ENCODE measurements at places on chromosomes 7 and 10. TPM values are rescaled to one million over a fixed set of nuclear protein-coding genes. Genes with fewer than 3 reads are reported as not detected.

BAMBI gene
- 12.9 TPM for total RNA-seq

NACAD gene
- total RNA-seq = 2.3 TPM

H2BK1 gene
- total RNA-seq = not detected

MET gene
- 69.6 TPM for total RNA-seq

LEP gene
- not detected for total RNA-seq

PNLIP gene
- not detected for total RNA-seq

TMEM176B gene
- total RNA-seq = 68.2 TPM

AASS gene
- 35.6 TPM for total RNA-seq

VENTX gene
- 3.4 TPM for total RNA-seq

FKBP6 gene
- not detected for total RNA-seq

CTBP2 gene
- total RNA-seq = 66.7 TPM

DNA sequence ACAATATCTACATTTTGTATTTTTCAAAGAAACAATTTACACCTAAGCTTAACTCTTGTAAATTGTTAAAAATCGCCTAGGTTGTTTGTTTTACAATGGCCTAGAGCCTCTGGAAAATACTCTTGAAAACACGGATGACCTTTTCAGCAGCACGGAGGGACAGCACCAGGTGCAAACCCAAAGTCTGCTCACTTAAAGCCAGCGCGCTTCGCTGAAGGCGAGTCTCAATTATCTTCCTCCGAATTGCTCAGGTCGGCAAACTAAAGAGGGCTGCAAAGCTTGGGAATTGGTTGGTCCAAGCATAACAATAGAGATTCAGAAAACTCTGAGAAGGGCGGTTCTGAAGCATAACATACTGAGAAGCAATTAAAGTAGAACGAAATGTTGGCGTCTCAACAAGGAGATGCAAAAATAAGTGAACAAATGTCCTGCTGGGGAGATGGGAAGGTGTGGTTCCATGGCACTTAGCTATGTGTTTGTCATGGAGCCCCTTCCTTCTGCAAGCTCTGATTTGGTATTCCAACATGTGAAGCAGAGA lies 139.9 kb upstream of the PITRM1 start:
- no peaks in the 10 kb centered on the region for H3K36me3 ChIP-seq
- H3K27me3 ChIP-seq = peaks cover 4% of the 10 kb centered on the region
- H3K4me3 ChIP-seq = no peak overlapping the region
- no peak overlapping the region for H3K27ac ChIP-seq

DNA sequence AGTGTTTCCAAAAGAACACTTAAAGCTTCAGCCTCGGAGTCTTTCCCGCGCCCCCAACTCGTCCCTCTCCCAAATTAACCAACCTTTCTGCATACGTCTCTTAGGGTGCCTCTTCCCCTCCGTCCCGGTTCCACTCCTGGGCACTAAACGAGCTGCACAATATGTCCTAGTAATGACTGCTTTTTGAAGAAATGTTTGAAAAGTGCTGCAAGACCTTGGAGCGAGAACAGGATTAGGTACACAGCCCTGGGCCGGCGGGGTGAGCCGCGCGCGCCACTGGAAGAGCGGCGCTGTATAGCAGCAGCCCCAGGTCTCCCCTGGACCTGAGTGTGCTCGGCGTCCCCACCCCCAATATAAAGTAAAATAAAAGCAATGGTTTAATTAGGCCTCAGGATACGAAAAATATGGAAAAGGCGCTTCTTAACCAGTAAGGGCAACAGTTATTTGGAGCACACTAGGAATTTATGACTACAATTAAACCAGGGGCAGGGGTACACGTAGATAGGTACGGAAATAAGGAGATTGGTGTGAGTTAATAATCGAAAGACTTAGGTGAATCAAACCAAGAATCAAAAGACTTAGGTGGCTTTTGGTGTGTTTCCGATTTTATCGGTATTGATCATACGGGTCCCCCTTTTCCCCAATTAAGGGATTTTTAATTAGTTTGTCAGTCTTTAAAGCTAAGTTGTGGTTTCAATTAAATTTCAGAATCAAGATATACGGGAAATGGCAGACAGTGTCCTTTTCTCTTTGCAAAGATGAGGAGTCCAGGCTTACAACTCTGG lies 1.9 kb downstream of the TET1 start:
- no peak for DNase-seq
- no peak overlapping the region for H3K27ac ChIP-seq
- no peaks in the 10 kb centered on the region for H3K36me3 ChIP-seq
- H3K4me3 ChIP-seq = peak overlapping the region; percentile 67

- H3K27me3 ChIP-seq = no peaks in the 10 kb centered on the region
- no peak overlapping the region for H3K27ac ChIP-seq
- H3K4me3 ChIP-seq = no peak overlapping the region
- no peak for DNase-seq
- H3K36me3 ChIP-seq = no peaks in the 10 kb centered on the region
- no peaks in the 10 kb centered on the region for H3K4me1 ChIP-seq
These were observed 16.8 kb downstream of the VWC2 start for GRCh38 chr7:49790209-49790608.

DNA sequence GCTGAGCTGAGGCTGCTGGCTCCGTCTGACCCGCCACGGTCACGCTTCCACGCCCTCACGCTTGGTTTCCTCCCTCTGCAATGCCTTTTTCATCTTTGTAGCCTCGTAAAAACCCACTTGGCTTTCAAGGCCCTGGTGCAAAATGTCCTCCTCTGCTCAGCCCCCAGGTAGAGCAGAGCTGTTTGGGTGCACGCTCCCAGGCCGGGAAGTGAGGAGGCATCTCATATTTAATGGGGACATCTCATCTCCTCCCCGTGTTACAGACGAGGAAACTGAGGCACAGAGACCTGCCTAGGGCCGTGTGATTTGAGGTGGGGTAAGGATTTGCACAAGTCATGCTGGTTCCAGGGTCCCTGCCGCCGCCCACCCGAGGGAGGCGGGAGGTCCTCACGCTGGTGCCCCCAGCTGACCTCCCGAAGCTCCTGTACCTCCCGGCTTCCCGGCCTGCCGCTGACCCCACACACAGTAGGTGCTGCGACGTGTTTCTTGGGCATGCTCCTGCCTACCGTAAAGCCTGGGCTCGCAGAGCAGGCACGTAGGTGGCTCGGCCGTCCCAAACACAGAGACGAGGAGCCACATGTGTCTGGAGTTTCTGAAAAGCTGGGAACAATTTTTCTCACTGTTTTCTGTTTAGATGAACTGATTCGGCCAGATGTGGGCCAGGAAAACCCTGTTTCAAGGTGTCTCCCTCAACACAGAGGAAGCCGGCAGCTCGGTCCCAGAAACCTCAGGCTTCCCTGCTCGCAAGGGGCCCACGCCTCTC lies 11.5 kb downstream of the FOXL3 start:
- no peak overlapping the region for H3K27ac ChIP-seq
- no peak overlapping the region for H3K4me3 ChIP-seq
- H3K36me3 ChIP-seq = no peaks in the 10 kb centered on the region
- H3K27me3 ChIP-seq = no peaks in the 10 kb centered on the region
- peak; percentile 57 for DNase-seq

GRCh38 chr10:30576641-30577040 lies 52.9 kb downstream of the LYZL2 start:
- no peak overlapping the region for H3K27ac ChIP-seq
- DNase-seq = no peak
- no peaks in the 10 kb centered on the region for H3K36me3 ChIP-seq
- H3K4me3 ChIP-seq = no peak overlapping the region

- no peak overlapping the region for H3K4me3 ChIP-seq
- no peaks in the 10 kb centered on the region for H3K4me1 ChIP-seq
- no peak for DNase-seq
- H3K36me3 ChIP-seq = no peaks in the 10 kb centered on the region
These were observed 215.2 kb downstream of the FANK1 start for GRCh38 chr10:126111516-126111915.

GRCh38 chr7:100087055-100087750 lies 1.6 kb upstream of the COPS6 start:
- H3K27ac ChIP-seq = no peak overlapping the region
- no peaks in the 10 kb centered on the region for H3K27me3 ChIP-seq
- no peak overlapping the region for H3K4me3 ChIP-seq
- H3K4me1 ChIP-seq = peaks cover 20% of the 10 kb centered on the region
- H3K36me3 ChIP-seq = peaks cover 22% of the 10 kb centered on the region

DNA sequence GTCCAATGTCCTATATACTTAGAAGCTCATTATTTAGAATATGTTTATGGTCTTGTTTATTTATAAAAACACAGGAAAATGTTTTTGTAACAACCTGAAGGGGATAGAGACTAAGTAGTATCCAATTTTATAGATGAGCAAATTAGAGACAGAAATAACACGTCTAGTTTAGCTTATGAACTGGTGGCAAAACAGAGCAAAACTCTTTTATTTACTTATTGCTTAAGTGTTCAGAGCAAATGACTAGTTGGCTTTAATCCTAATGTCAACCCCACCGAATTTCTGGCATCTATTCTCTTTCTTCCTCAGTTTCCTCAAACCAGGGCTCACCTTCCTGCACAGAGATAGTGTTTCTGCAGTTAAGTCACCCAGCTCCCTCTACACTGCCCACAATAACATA lies 792.8 kb downstream of the REEP3 start:
- no peaks in the 10 kb centered on the region for H3K27me3 ChIP-seq
- H3K36me3 ChIP-seq = no peaks in the 10 kb centered on the region
- no peaks in the 10 kb centered on the region for H3K4me1 ChIP-seq
- no peak overlapping the region for H3K27ac ChIP-seq
- H3K4me3 ChIP-seq = no peak overlapping the region
- no peak for DNase-seq

DNA sequence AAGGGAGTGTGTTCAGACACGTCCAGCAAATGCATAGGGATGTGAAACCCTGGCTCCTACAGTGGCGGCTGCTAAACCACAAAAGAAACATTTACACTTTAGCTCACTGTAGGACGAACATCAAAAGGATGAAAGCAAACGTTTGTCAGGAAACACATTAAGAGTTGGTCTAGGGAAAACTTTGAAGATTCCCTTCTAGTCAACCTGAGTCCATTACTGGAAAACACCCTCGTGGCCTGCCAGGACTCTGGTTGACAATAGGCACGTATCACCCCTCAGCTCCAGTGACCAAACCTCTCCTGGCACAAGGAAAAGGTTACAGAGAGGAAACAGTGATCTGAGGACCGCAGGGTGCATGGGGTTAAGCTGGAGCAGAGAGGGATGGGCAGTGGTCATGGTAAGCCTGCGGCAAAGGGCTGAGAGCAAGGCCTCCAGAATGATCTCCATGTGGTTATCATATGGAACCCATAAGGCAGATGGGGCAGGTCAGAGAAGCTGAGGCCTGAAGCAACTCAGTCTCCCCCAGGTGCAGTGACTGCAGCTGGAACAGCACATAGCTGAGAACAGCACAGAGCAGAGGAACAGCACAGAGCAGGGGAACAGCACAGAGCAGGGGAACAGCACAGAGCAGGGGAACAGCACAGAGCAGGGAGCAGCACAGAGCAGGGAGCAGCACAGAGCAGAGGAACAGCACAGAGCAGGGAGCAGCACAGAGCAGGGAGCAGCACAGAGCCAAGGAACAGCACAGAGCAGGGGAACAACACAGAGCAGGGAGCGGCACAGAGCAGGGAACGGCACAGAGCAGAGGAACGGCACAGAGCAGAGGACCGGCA lies 49.9 kb downstream of the CHST15 start:
- no peaks in the 10 kb centered on the region for H3K27me3 ChIP-seq
- H3K4me3 ChIP-seq = no peak overlapping the region
- H3K36me3 ChIP-seq = peaks cover 18% of the 10 kb centered on the region
- H3K4me1 ChIP-seq = peaks cover 16% of the 10 kb centered on the region

GRCh38 chr7:150942001-150942590 lies 36.0 kb downstream of the KCNH2 start:
- H3K36me3 ChIP-seq = no peaks in the 10 kb centered on the region
- DNase-seq = peak; percentile 64
- no peak overlapping the region for H3K27ac ChIP-seq
- H3K27me3 ChIP-seq = peaks cover 3% of the 10 kb centered on the region
- no peak overlapping the region for H3K4me3 ChIP-seq

GRCh38 chr7:44218418-44219201 lies 17.8 kb downstream of the YKT6 start:
- H3K27ac ChIP-seq = no peak overlapping the region
- H3K36me3 ChIP-seq = peaks cover 3% of the 10 kb centered on the region
- no peak overlapping the region for H3K4me3 ChIP-seq
- no peaks in the 10 kb centered on the region for H3K4me1 ChIP-seq
- DNase-seq = peak; percentile 49

GRCh38 chr10:128470321-128470965 lies 344.2 kb upstream of the MKI67 start:
- H3K27me3 ChIP-seq = peaks cover 5% of the 10 kb centered on the region
- DNase-seq = peak; percentile 57
- no peaks in the 10 kb centered on the region for H3K36me3 ChIP-seq
- H3K4me3 ChIP-seq = no peak overlapping the region

- H3K36me3 ChIP-seq = no peaks in the 10 kb centered on the region
- no peak overlapping the region for H3K4me3 ChIP-seq
- no peak overlapping the region for H3K27ac ChIP-seq
These were observed 77.9 kb upstream of the FHIP2A start for GRCh38 chr10:114743521-114744231.

- no peak for DNase-seq
- no peaks in the 10 kb centered on the region for H3K4me1 ChIP-seq
- no peaks in the 10 kb centered on the region for H3K36me3 ChIP-seq
- no peak overlapping the region for H3K27ac ChIP-seq
- H3K4me3 ChIP-seq = no peak overlapping the region
These were observed 58.7 kb downstream of the RGS10 start for GRCh38 chr10:119483839-119484238.

GRCh38 chr10:131246089-131246488 lies 65.4 kb downstream of the TCERG1L start:
- no peaks in the 10 kb centered on the region for H3K4me1 ChIP-seq
- no peak overlapping the region for H3K4me3 ChIP-seq
- DNase-seq = peak; percentile 38

- no peak overlapping the region for H3K27ac ChIP-seq
- H3K27me3 ChIP-seq = no peaks in the 10 kb centered on the region
- no peaks in the 10 kb centered on the region for H3K4me1 ChIP-seq
- no peak overlapping the region for H3K4me3 ChIP-seq
- DNase-seq = no peak
These were observed 24.1 kb downstream of the GBX1 start for GRCh38 chr7:151143261-151144015.
